ENCODE measurements at places on chromosomes 2 and 18.

DNA sequence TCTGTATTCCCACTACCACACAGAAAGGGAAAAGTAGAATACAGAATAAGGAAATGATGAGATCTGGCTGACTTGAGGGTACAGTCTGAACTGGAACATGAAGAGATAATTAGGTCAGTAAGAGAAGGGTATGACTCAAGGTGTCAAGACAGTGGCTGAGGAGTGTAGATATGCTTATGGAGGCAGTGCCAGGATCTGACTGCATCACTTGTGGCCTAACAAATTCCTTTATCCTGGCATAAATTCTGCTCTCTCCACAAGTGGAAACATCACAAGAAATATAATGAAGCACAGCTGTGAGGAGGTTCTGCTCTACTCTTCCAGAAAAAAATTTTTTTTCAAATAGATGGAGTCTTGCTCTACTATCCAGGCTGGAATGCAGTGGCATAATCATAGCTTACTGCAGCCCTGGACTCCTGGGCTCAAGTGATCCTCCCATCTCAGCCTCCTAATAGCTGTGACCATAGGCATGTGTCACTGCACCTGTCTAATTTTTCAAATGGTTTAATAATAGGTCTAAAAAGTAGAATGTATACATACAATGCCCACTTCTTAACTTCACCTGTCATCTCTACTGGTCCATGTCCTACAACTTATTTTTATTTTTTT lies 85.3 kb downstream of the C2orf74 start:
- peaks cover 5% of the 10 kb centered on the region for H3K4me1 ChIP-seq
- no peaks in the 10 kb centered on the region for H3K27me3 ChIP-seq

- no peak for DNase-seq
- peaks cover 23% of the 10 kb centered on the region for H3K27me3 ChIP-seq
- no peak overlapping the region for H3K27ac ChIP-seq
- H3K4me1 ChIP-seq: peaks cover 23% of the 10 kb centered on the region
- peak overlapping the region; percentile 2 for H3K4me3 ChIP-seq
These were observed 1.1 kb upstream of the CIDEA start for GRCh38 chr18:12253027-12253426.

GRCh38 chr2:205688417-205689200 lies 6.3 kb downstream of the NRP2 start:
- H3K4me1 ChIP-seq: peaks cover 55% of the 10 kb centered on the region
- H3K36me3 ChIP-seq: peaks cover 2% of the 10 kb centered on the region

GRCh38 chr2:149103081-149103620 lies 64.7 kb downstream of the LYPD6B start:
- H3K27ac ChIP-seq: no peak overlapping the region
- no peak overlapping the region for H3K4me3 ChIP-seq
- no peak for DNase-seq
- no peaks in the 10 kb centered on the region for H3K27me3 ChIP-seq
- peaks cover 2% of the 10 kb centered on the region for H3K36me3 ChIP-seq

GRCh38 chr2:102376052-102376591 lies 20.5 kb downstream of the IL18R1 start:
- H3K27me3 ChIP-seq: peaks cover 15% of the 10 kb centered on the region
- DNase-seq: no peak
- no peaks in the 10 kb centered on the region for H3K36me3 ChIP-seq
- H3K4me3 ChIP-seq: no peak overlapping the region

GRCh38 chr2:128280158-128280871 lies 38.4 kb downstream of the HS6ST1 start:
- no peaks in the 10 kb centered on the region for H3K27me3 ChIP-seq
- H3K4me3 ChIP-seq: no peak overlapping the region
- peaks cover 8% of the 10 kb centered on the region for H3K36me3 ChIP-seq
- peaks cover 6% of the 10 kb centered on the region for H3K4me1 ChIP-seq
- H3K27ac ChIP-seq: no peak overlapping the region

DNA sequence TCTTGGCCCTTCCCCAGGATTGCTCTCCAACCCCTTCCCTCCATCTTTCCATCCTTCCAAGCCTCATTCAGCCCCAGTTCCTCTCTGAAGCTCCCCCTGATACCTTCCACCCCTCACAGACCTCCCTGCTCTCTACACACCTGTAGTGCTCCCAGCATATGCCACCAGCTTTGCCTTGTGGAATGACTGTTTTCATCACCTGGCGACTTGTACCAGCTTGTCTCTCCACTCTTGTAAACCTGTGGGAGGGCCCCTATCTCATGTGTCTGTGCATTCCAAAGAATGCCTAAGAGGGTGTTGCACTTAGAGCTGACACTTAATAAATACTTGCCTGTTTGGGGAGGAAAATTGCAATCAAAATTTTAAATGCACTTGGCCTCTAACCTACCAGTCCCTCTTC lies 198.7 kb downstream of the BCL11A start:
- no peak overlapping the region for H3K4me3 ChIP-seq
- no peak overlapping the region for H3K27ac ChIP-seq
- no peaks in the 10 kb centered on the region for H3K4me1 ChIP-seq
- H3K36me3 ChIP-seq: no peaks in the 10 kb centered on the region

Data from chondrocyte (in vitro differentiated cells).